AG10803 (cell line): ENCODE measurements at places on chromosomes 3 and 15.

- no peak for DNase-seq
Observed at GRCh38 chr3:73332558-73332957, 271.1 kb downstream of the EBLN2 start.

DNA sequence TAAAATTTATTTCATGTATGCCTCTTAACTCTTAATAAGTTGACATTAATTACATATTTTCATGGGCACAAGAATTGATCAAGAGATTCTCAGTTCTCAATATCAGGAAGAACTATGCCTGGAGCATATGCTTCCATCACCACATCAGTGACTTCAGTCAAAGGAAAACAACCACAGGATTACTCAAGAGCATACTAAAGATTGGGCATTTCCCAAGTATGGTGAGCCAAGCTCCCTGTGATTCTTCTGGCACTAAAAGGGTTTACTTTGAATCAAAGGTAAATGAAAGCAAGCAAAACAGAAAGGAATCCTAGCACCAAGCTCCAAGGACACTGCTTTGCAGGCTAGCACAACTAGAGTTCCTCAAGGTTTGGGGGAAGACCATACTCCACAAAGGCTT, 44.6 kb downstream of the FMN1 start:
- peak; percentile 53 for DNase-seq

DNA sequence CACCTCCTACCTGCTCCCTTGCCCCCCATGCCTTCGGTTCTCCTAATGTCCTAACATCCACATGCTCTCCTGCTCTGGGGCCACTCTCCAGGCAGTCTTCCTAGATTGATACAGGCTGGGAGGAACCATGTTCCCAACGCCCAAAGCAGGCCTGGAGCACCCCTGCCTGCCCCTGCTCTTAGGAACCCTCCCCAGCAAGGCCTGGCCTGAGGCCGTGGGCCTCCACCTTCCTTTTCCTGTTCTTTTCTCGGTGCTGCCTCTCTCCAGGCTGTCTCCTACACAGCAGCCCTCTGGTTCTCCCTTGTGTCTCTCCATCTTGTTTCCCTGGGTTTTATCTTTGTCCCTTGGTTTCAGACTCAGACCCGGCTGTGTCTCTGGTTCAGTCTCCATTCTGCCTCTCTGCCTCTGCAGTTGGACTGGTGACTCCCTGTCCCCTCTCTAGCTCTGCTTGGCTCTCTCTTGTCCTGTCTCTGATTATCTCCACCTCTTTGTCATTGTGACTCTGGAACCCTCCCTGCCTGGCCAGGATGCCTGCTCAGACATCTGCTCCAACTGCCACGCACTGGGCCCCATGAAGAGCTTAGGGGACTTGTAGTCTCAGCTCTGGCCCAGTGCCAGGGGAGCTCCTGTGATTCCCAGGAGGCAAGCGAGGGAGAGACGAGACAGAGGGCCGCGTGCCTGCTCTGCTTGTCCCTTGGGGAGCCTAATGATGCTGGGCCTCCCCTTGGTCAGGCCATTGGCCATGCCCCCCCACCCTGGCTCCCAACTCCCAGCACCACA, 26.0 kb upstream of the RPL29 start:
- no peak for DNase-seq

- DNase-seq, result no peak
Observed at GRCh38 chr3:124997303-124998246, 58.2 kb downstream of the HEG1 start.

DNA sequence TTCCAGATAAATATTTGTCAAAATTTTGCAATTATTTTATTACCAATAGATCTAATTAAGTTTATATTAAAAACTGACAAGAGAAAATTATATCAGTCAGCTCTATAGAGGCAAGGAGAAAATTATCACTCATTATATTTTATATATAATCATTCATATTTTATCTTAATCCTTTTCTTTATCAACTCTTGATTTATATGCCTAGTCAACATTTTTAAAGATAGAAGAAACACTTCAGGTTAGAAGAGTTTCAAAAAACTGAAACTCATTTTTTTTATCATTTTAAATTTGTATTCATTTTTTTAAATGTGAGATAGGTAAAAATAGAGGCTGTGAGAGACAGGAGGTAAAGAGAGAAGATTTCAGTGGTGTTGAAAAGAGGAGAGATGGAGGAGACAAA, 217.3 kb upstream of the P2RY1 start:
- DNase-seq, result no peak

- peak; percentile 93 for DNase-seq
Observed at GRCh38 chr3:188595890-188596376, 442.0 kb downstream of the LPP start.

DNA sequence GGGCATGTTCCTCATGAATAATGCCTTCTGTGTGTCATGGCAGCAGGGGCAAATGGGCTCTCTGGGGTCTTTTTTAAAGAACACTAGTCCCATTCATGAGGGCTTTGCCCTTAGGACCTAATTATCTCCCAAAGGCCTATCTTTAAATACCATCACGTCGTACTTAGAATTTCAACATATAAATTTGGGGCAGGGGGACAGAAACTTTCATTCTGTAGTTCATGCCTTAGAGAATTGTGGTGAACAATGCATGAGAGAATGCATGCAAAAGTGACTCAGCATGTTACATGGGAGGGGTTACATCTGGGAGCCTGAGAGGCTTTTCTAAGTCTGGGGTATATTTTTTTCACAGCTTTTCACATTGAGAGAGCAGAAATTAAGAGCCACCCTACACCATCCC, 208.5 kb upstream of the ROPN1 start:
- DNase-seq, result peak; percentile 17

DNA sequence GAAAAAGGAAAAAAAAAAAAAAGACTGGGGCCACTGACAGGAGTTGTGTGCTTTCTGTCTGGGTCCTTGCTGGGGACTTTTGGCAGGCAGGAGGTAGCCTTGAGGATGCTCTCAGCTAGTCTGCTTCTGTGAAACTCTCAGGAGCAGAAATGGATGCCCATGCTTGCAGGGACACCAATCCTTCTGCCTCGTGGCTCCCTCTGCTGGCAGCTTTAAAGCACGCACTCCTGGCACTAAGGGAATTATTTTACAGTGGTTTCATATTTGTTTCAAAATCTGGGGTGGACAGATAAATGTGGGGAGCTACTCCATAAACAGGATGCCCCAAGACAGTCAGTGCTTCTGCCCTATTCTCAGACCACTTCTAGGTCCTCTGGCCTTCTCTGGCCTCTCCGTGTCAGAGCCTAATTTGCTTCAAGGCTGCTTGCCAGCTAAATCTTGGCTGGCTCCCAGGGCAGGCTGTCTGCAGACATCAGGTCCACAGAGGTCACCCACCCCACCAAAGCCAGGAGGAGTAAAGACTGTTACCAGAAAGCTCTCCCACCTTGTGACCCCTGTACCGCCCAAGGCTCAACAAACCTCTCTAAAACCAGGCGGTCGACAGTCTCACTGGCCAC, 17.1 kb downstream of the TRAIP start:
- peak; percentile 79 for DNase-seq

- DNase-seq, result no peak
Observed at GRCh38 chr15:77856705-77857346, 220.7 kb downstream of the TBC1D2B start.

DNA sequence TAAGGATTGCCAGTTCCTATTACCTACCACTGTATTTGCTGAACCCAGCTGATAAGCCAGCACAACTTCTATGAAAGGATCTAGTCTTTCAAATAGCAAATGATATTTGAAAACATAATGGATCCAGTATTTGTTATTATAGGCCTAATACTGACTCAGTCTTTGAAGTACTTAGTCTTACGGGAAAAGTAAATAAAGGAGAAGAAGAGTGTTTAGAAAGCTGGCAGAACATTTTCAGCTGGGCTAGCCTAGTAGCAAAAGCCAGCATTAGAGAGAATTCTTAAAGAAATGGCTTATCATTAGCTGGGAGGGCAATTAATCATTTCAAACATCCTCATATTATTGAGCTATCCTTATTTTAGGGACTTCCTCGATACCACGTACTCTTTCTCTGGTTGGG, 101.4 kb upstream of the GOLIM4 start:
- no peak for DNase-seq

GRCh38 chr15:76062286-76062685, 2.5 kb downstream of the TMEM266 start:
- no peak for DNase-seq

DNA sequence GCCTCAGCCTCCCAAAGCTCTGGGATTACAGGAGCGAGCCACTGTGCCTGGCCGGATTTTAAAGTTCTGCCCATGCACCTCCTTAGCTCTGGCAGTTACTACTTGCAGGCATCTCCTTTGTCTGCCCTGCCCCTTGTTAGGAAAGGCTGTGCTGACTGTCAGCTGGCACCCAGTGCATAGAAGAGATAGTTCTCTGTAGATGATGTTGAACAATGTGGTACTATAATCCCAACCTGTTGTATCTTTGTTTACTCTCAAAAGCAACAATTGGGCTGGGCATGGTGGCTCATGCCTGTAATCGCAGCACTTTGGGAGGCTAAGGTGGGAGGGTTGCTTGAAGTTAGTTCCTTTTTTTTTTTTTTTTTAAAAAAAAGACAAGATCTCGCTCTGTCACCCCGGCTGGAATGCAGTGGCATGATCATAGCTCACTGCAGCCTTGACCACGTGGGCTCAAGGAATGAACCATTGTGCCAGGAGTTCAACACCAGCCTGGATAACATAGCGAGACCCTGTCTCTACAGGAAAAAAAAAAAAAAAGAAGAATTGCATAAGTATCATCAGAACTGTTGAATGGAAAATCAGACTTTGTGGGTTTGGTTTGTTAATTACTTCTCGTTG, 30.6 kb downstream of the FLNB start:
- peak; percentile 57 for DNase-seq

DNA sequence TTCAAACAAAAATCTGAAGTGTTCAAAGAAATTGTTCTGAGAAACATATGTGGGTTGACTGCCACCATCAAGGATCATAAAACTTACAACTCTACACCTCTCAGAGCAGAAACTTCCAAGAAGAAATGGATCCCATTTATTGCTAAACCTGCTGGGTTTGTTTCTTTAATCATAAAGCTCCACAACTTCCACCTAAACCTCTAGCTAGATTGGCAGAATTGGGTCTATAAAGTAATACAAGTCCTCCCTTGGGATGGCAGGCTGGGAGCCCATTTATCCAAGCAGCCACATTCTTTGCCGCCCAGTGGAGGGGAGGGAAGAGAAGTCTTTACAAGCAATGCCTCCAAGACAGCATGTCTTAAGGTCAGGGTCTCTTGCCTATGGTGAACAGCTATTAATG, 40.5 kb upstream of the CMTM8 start:
- DNase-seq, result no peak

DNA sequence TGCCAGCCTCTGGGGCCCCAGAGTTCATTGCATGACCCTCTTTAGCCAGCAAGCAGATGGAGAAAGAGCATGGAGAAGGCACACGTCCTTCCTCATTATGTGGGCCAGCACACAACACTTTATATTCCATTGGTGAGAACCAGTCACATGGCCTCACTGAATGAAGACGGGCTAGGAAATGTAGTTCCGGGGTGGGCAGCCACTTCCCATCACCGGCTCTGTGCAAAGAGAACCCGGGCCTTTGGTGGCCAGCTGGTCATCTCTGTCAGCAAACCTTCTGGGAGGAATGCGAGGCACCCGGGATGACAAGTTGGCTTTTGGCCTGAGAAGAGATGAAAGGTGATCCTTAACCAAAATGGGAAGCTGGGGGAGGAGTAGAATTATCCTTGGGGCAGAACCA, 90.2 kb upstream of the VGLL4 start:
- no peak for DNase-seq

- no peak for DNase-seq
Observed at GRCh38 chr3:53748512-53749271, 97.5 kb downstream of the CHDH start.

DNA sequence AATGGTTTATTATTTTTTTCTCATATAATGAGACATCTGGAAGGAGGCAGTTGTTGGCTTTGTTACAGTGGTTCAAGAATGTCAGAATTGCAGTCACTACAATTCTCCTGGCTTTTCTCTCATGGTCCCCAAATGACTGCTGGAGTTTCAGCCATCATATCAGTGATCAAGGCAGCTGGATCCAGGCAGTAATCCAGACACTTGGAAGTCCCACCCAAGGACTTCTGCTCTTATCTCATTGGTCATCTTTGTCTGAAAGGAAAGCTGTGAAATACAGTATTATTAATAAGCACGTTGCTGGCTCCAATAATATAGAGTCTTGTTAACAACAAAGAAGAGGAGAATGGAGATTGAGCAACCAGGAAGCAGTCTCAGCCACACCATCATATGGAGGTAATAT, 22.9 kb upstream of the MED12L start:
- peak; percentile 17 for DNase-seq

GRCh38 chr3:50184242-50184978, 7.0 kb upstream of the GNAT1 start:
- DNase-seq, result no peak

- DNase-seq, result no peak
Observed at GRCh38 chr15:59792359-59792758, 103.2 kb upstream of the BNIP2 start.

DNA sequence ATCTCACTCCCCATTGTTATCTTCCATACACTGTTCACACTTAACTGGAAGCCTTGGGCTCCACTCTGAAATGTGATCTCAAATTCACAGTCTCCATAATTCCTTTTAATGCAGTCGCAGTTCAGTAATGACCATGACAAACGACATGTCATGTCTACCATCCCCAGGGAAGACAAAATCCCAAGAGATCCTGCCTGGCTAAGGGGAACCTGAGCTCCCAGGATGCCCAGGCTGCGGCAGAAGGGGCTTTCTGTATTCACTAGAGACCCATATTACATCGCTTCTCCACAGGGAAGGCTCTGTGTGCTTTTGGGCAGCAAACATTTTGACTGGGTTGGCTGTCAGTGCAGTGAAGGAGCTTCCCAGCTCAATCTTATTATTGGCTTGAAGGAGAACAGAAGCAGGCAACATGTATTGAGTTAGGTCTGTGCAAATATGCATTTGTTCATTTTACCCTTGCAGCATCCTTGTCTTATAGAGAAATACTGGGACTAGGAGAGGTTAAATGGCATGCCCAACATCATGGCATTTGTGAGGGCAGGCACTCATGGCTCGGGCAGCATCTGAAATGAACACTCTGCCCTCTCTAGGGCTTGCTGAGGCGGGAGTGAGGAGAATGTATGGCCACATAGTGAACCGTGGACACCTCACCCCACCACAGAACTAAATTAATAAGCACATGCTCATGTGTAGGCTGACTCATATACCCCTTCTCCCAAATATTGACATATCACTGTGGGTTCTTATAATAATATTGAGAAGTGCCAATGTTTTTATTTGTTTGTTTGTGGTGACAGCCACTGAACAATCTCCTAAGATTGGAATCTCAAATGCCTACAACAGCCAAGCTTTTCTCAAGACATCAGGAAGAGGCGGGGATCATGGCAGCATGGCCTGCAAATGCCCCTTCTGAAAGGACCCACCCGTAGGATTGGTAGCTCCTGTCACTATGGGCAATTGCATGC, 141.6 kb upstream of the FOXB1 start:
- no peak for DNase-seq
